ENCODE measurements at places on chromosomes 1 and 21.

DNA sequence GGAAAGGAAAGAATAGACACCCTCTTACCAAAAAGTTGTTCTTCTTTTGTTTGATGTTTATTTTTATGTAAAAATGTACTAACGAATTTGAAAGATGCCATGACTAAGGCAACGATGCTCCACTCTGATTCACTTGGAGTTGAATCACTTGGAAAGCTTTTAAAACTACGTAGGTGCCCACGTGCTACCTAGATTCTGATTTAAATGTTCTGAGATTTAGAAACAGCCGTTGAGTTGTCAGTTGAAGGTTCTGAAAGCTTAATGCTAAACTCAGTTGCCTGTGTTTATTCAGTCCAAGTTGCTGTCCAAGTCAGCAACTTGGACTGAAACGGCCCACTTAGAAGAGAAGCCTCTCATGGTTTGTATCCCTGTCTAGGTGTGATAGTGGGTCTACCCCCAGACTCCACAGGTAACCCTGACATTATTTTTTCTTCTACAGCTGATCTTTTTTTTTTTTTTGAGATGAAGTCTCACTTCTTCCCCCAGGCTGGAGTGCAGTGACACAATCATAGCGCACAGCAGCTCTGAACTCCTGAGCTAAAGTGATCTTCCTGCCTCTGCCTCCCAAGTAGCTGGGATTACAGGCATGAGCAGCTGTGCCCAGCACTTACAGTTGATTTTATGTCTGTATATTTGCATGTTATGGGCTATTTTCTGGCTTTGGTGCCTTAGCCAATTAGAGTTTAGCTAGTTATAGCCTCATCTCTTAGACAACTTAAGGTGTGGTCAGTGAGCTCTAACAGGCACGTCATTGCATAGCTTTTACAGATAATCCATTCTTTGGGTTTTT is 1.4 kb upstream of the VAMP4 start:
- DNase-seq = peak; percentile 37

DNA sequence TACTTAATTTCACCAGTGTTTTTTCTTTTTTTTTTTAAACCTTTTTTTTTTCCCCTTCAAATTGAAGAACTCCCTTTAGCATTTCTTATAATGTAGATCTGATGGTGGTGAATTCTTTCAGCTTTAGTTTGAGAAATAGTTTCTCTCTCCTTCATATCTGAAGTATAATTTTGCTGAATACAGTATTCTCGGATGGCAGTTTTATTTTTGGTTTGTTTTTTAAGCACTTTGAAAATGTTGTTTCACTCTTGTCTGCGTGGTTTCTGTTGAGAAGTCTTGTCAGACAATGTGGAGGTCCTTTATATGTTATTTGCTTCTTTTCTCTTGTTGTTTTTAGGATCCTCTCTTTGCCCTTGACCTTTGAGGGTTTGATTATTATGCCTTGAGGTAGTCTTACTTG is 135.1 kb downstream of the RPS6KC1 start:
- DNase-seq = no peak

GRCh38 chr1:62327360-62328055 is 8.3 kb upstream of the KANK4 start:
- no peak for DNase-seq

DNA sequence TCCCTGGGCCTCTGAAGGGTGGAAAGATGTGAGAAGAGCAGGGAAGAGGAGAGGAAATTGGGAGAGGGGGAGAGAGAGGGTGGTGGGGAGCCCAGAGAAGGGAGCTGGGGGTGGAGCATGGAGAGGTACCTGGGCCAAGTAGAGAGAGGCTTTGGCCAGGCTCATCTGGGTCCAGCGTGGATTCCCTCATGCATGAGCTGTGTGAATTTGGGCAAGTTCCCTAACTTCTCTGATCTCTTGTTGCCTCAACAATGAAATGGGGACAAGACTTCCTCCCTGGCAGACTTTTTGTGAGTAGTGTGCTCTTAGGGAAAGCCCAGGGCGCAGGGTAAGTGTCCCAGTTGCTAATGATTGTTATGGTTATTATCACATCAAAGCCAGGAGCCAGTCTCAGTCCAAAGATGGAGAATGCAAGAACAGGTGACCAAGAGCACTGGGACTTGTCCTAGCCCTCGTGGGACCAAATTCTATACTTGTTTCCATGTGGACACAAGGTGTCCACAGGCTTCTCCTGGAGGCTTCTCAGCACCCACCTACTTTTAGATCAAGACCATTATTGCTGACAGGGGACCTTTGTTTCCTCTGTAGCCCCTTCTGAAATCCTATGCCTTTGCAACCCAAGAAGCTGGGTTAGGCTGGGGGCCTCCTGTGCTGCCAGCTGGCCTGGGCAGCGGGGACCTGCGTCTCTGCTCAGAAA is 13.9 kb downstream of the IL6R start:
- no peak for DNase-seq

DNA sequence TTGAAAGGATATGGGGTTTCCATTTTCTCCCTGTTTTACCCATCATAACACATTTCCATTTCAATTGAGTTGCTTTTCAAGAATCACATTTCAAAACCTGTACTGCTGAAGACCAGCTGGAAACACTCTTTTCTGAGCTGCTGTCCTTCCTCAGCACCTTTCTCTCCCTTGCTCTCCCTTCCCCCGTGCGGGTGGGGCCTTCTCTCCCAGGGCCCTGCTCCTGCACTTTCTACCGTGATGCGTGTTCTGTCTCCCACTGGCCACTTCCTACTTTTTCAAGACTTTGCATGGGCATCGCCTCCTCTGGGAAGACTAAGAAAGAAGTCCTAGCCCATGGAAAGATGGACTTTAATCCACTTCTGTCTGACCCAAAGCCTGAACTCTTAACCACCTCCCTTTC is 390.4 kb downstream of the PTPRU start:
- DNase-seq = no peak

GRCh38 chr1:208055535-208055934 is 144.6 kb upstream of the CD34 start:
- no peak for DNase-seq

DNA sequence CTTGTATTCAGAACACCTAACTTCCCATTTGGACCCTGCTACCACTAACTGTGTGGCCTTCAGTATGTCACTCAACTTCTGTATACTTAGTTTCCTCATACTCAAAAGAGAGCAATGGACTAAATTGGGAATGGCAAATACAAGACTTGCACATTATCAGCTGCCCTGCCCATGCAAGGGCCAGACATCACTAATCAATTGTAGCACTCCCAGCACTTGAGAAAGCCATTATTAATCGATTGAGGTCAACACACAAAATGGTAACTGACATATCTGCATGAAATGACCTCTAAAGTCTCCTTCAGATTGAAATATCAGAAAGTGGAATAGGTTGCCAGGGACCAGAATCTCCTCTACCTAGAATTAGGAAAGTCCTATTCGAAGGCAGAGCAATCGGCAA is 59.2 kb downstream of the MT1HL1 start:
- DNase-seq = no peak

- DNase-seq = no peak
These were observed 15.4 kb upstream of the LCE5A start for GRCh38 chr1:152495066-152495675.

DNA sequence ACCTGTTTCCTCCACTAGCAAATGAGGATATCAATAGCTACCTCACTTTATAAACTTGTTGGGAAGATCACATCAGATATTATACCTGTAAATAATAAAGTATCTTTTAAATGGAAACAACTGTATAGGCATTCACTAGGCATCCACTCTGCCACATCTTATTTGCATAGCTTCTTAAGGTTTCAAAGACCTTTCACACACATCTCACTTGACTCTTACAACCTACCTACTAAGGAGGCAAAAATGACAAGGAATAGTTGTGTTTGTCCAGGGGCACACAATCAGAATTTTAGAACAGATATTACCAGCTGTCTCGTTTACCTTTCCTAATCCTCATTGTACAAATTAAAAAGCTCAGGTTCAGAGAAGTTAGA is 51.5 kb downstream of the VANGL2 start:
- no peak for DNase-seq

DNA sequence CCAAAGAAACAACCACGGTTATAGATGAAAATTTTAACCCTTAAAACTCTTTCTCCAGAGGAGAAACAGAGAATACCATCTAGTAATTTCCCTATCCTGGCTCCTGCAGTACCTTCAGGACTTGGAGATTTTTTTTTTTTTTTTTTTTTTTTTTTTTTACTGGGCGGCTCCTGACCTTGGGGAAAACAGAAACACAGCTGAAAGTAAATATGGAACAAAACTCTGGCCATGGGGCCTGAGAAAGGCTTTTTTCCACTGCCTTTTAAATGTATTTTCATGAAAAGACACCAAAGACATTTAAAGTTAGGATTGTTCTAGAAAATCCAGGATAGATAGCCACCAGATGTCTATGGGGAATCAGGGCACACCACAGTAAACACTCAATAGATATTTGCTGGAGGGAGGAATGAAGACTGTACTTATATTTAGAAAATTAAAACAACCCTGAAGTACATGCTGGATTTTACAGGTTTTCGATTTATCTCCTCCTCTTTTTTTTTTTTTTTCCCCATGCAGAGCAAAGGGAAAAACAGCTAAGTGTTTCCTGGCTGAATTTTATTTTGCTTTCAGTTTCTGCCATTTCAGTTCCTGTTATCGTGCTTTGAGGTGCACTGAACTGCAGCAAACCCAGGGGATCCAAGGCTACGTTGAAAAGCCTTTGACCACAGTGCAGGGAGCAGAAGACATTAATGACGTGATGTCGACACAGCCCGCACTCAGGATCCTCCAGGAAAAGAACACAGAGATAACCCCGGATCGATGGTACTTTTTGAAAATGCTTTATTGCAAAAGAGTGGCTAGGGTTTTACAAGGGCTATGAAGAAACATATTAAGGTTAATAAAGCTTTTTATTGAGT is 35.7 kb upstream of the CNN3 start:
- DNase-seq = peak; percentile 13

- no peak for DNase-seq
These were observed 22.8 kb downstream of the HFM1 start for GRCh38 chr1:91381844-91382243.

- DNase-seq = no peak
These were observed 28.3 kb upstream of the PPM1J start for GRCh38 chr1:112743174-112744008.

- DNase-seq = no peak
These were observed 85.9 kb downstream of the SELENOF start for GRCh38 chr1:86828024-86828423.

DNA sequence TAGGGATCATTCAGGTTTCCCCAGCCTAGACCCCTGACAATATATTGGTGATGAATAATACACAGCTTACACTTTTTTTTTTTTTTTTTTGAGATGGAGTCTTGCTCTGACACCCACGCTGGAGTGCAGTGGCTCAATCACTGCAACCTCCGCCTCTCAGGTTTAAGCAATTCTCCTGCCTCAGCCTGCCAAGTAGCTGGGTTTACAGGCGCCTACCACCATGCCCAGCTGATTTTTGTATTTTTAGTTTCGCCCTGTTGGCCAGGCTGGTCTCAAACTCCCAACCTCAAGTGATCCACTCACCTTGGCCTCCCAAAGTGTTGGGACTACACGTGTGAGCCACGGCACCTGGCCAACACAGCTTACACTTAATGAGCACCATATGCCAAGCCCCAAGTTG is 7.2 kb downstream of the VASH2 start:
- no peak for DNase-seq

DNA sequence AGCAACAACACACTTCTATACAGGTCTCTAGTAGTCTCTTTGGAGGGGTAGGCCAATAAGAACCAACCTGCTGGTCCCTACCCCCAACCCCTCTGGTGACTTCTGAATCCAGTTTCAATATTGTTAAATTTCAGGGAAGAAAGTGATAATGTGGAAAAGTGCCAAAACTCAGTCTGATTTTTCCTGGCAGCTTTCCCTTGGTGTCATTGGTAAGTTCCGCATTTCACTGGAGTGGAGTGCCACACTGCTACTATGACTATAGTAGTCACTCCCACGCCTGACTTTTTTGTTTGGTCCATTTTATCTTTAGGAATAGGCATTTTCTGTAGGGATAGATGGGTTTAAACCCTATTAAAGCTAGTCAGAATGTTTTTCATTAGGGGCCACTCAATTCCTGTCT is 5.7 kb upstream of the ARID1A start:
- DNase-seq = no peak

DNA sequence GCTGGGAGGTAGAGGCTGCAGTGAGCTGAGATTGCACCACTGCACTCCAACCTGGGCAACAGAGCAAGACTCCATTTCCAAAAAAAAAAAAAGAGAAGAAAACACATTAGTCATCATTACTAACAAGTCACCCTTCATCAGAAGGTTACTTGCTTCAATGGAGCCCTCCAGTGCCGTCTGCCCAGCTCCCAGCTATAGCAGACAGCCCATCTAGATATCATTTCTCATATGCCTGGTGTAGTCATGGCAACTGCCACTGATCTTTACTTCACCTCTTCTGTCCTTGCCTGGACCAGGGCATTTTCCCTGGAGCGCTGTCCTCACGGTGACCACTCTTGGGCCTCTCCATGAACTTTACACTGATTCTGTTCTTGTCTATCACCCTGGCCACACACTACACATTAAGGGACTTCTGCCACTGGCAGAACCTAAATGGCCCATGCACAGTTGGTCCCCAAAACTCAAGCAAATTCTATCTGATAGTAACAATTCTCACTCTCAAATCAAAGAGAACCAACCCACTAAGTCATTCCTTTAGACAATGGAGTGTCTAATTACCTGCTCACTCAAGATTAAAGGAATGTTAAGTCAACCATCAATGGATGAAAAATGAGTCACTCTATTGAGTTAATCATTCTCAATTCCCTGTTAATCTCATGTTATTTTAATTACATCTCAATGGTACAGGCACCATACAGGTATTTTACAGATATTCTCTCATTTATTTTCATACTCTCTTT is 12.9 kb downstream of the GPA33 start:
- no peak for DNase-seq

DNA sequence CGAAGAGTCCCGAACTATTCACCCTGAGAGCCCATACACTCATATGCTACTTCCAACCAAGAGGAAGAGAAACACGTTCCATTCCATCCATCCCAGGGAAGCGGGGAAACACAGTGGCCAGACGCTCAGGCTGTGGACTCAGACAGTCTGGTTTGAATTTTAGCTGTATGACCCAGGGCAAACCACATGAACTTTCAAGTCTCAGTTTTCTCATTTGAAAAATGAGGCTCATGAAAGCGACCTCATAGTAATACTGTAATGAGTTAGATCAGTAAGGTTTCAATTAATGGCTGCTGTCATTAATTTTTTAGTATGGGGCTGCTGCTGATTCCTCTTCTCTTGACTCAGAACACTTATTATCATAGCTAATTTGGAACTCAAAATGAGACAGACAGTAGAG is 1.5 kb downstream of the FCRL4 start:
- no peak for DNase-seq

DNA sequence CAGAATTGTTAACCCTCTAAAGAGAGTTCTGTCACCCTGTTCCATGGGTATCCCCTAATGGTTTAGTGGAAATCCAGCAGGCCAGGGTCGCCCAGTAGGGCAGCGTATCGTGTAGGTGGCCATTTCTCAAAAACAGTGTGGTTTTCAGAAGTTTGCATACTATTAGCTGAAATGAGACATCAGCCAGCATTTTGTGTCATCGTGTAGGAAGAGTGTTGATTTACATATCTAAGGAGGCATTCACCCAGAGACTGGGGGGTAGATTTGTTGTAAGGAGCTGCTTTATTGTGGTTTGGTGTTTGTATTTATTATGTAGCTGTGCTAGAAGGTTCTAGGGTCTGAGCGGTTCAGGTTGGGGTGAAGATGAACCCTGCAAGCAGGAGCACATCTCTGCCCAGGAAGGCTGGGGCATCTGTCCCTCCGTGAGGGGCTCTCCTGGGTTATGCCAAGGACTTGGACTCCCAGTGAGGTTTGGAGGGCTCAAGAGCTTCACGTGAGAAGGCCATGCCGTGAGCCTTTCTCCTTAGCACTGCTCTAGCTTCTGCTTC is 174.4 kb downstream of the PGBD5 start:
- DNase-seq = no peak

GRCh38 chr21:31921079-31921478 is 48.3 kb downstream of the HUNK start:
- DNase-seq = no peak
